ENCODE measurements at places on chromosomes 2 and 18.

GRCh38 chr18:41695441-41695840 is 259.6 kb upstream of the PIK3C3 start:
- no peak for DNase-seq

GRCh38 chr2:198465970-198466369 is 661.6 kb downstream of the PLCL1 start:
- DNase-seq: no peak

DNA sequence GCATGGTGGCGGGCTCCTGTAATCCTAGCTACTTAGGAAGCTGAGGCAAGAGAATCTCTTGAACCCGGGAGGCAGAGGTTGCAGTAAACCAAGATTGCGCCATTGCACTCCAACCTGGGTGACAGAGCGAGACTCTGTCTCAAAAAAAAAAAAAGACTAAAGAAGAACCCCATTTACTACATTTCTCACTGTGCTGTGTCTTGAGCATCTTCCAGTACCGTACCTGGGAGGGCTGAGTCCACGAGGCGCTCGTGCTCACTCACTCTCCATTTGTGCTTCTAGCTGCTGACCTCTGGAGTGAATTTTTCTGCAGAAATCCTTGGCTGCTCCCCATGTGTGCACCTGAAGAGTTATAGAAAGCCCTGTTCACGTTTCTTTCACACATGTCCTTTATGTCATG is 204.8 kb downstream of the LDLRAD4 start:
- no peak for DNase-seq

DNA sequence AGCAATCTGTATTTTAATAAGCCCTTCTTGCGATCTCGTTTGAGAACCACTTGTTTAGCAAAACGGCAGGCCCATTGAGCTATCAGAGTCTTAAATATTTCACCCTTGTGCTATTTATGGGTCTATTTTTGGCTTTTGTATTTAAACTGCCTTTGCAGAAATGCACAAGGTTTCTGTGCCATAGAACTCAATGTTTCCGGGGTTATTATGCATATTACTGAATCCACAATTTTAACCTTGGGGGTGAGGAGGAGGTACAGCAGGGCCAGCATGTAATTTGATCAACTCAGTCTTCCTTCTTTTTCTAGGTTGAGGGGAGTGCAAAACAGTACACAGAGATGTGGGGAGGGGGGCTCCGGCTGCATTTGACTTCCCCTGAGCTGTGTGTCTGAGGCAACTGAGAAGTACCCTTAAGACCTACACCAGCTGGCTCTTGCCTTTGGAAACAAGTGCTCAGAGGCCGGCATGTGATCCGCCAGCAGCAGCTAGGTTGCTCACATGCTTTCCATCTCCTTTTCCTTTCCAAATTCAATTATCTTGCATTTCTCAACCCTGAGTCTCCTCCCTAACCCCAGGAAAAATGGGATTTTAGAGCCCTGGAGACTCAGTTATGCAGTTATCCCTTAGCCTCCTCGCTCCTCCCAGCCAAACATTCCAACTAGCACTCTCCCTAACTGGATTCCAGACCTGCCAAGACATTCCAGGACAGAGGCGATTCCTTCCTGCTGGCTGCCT is 103.0 kb downstream of the HNRNPLL start:
- no peak for DNase-seq

DNA sequence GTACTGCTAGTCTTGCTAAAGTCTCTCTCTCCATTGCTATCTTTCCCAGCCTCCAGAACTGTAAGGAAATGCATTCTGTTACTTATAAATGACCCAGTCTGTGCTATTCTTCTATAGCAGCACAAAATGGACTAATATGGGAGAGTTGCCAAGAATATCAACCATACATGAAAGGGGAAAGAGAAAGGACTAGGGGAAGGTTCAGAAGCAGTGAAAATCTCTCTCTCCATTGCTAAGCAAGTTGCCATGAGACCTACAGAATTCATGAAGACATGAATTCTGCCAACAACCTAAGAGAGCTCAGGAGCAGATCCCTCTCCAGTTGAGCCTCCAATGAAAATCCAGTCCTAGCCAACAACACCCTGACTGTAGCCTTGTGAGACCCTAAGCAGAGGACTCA is 3.6 kb upstream of the TRABD2A start:
- DNase-seq: no peak

GRCh38 chr2:62923242-62923641 is 127.4 kb upstream of the OTX1 start:
- no peak for DNase-seq

- DNase-seq: no peak
Observed at GRCh38 chr2:221204699-221205098, 367.4 kb downstream of the EPHA4 start.

DNA sequence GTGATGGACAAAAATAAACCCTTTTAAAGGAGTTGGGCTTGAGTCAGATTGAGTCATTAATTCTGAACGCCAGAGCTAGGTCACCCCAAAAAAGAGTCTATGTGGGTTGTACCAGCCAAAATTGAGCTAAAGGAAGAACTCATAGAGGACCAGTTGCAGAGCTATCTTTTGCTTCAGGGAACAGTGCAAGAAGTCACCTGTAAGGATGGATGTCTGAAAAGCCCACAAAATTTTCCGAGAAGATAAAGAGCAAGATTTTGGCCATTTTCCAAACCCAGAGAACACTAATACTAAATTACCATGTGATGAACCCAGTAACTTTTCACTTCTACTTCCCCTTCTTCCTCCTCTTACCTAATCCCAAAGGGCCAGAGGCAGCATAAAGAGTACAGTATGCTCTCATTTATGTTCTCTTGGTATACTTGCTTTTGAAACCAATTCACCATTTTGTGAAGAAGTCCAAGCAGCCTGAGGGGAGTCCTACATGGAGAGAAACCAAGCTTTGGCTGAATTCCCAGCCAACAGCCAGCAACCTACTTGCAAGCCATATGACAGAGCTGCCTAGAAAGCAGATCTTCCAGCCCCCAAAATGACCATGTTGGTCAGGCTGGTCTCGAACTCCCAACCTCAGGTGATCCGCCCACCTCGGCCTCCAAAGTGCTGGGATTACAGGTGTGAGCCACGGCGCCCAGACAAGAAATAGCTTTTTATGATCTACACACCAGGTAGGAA is 551.7 kb downstream of the SATB2 start:
- no peak for DNase-seq

- peak; percentile 43 for DNase-seq
Observed at GRCh38 chr2:195520671-195521155, 136.3 kb upstream of the SLC39A10 start.

- no peak for DNase-seq
Observed at GRCh38 chr2:18829251-18829902, 240.0 kb upstream of the NT5C1B start.

DNA sequence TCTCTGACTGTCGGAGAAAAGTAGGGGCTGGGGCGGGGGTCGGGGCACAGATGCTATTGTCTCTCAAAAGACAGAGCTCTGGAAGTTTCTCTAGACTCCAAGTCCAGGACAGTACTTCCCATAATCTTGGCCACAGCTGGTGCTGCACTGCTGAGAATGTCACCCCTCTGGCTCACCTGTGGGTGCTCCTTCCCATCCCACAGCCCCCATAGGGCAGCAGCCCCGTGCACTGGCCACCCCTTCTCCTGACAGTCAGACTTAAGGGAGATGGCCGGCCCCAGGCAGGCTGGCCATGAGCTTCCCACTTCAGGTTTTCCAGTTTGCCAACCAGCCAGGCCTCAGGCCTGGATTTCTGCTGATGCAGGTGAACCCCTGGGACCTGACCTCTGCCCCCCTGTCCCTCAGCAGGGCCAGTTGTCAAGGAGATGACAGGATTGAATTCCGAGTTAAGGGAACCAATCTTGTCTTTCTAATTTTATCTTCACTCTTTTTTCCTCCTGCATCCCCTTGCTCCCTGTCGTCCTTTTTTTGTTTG is 30.2 kb upstream of the BOD1L2 start:
- DNase-seq: no peak

DNA sequence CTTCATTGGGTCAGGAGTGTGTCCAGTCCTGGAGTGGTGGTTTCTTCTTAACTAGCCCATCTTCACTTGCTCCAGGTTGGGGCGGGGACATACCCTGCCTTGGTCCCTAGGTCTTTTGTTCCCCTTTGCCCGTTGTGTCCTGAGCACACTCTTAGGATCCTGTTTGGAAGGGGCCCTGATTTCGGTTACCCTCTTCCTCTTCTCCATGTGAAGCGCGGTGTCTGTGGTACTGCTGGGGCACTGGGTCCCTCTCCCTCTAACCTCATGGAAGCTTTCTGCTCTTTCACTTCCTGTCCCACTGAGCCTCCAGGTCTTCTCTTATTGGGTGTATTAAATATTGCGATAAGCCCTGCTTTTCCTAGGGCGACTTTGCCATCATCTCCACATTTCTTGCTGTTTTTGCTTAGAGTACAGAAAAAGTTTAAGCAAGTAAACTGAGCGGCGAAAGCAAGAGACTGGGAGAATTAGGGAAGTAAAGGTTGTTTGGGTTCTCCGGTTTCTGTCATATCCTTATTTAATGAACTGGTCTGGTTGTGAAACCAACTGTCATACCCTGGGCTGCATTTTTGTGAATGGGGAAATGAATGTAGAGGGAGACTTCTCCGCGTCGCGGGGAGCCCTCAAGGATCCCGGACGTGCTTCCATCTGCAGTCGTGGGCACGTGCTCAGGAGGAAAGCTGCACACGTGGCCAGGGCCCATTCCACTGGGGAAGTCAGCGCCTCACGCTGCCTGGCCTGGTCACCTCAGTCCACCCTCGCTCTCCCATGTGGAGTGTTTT is 73.8 kb upstream of the B3GNT7 start:
- DNase-seq: no peak

- DNase-seq: no peak
Observed at GRCh38 chr2:232042911-232043574, 81.5 kb downstream of the DIS3L2 start.

GRCh38 chr2:27249891-27250651 is 12.8 kb downstream of the SLC30A3 start:
- no peak for DNase-seq

GRCh38 chr18:47418746-47419145 is 167.3 kb upstream of the SKOR2 start:
- DNase-seq: peak; percentile 32

DNA sequence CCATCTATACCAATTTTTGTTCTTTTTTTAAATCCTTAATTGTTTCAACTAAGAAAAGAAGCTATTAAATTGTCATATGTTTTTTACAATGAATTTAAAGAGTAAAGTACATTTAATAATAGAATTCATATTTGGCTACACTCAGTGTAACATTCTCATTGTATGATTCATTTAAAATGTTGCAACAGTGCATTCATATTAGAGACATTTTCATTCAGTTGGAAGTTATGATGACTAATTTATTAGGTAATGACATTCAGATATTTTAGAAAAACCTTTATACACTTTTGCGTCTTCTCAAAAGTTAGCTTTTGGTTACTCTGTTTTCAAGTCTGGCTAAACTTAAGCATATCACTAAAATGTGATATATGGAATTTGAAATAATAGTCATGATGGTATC is 887.5 kb upstream of the NRXN1 start:
- DNase-seq: no peak

GRCh38 chr18:31798399-31798798 is 37.7 kb upstream of the SLC25A52 start:
- DNase-seq: no peak

GRCh38 chr2:162678551-162678950 is 160.0 kb downstream of the KCNH7 start:
- DNase-seq: no peak

- DNase-seq: no peak
Observed at GRCh38 chr2:127275356-127275755, 18.6 kb downstream of the ERCC3 start.

DNA sequence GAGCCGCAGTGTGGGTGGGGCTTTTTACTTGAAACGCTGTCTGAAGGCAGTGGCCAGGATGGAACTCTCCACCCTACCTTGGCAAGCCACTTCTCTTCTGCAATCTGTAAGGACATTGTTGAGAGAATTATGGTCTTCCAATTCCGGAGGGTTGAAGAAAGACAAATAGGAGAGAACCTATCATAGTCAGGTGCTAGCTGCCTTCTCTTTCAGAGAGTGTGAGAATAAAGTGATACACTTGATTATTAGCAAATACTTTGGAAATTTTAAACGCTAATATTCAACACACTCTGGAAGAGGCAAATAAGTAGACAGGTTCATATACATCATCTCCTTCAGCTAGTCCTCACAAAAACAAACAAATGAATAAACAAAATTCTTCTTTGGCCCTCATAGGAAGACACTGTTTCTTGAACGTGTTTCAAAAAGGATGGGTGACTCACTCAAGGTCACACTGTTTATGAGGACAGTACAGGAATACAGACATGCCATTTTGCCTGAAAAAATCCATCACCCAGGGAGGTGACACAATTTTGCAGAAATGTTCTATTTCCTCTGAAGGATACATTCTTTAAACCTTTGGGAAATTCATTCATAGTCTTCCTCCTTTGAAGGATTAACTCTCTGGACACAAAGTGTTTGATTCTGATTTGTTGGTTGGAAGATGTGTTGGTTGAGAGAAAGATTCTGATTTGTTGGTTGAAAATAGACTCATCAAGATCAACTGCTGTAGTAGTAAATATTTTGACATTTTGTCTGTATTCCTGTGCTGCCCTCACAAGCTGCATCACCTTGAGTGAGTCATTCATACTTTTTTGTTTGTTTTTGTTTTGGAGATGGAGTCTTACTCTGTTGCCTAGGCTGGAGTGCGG is 2.2 kb upstream of the IL1RN start:
- no peak for DNase-seq
